NCI-H1436 (cell line): ENCODE measurements at places on chromosomes 6 and 20.
A peak's percentile ranks its signal among the peaks of the same experiment; 100 is the strongest.

GRCh38 chr6:7132398-7133035 is 24.8 kb downstream of the RREB1 start:
- DNase-seq, result no peak

DNA sequence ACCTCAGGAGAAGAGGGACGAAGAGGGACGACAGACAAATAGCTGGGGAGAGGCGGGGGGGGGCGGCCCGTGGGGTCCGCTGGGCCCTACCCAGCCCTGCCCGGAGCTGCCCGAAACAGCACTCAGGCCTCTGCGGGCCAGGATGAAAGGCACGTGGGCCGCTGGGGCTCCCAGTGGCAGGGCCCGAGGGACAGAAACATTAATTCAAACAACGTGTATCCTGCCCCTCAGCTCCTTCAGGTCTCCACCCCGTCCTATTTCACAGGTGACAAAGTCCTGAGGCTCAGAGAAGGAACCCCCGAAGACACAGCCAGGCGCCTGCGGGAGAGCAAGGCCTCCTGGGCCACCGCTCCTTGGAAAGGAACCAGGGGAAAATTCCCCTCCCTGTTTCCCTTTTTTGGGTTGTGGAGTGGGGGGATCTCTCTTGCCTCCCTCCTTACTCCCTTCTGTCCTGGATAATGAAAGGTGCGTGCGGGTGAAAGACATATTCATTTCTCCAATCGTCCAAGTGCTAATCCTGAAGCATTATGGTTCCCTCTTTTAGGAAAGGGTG is 93.3 kb downstream of the RNASET2 start:
- DNase-seq, result no peak

- DNase-seq, result no peak
These were observed 187.1 kb downstream of the ID4 start for GRCh38 chr6:20024316-20024673.

DNA sequence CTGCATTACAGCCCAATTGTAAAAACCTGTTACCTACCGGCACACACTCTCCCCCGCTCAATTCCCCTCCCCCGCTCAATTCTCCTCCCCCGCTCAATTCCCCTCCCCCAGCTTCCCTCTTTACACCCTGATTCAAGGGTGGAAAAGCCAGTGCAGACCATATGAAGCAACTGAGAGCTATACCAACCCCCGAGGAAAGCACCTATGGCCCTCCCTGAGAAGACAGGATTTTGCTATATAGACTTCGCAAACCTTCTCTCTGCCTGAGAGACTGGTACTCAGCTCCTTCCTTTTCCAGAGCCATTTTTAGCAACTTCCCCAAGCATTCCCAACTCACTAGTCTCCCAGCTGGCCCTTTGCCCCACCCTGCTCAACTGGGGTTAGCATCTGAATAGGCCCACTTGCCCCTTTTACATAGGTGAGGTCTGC is 7.6 kb downstream of the GNAS-AS1 start:
- no peak for DNase-seq

- no peak for DNase-seq
These were observed 200.3 kb downstream of the EDN1 start for GRCh38 chr6:12490351-12490903.

GRCh38 chr6:40755046-40755681 is 168.0 kb upstream of the LRFN2 start:
- no peak for DNase-seq

GRCh38 chr6:140011537-140011936 is 637.1 kb upstream of the CITED2 start:
- no peak for DNase-seq

- DNase-seq, result peak; percentile 47
These were observed 46.3 kb downstream of the OR2B2 start for GRCh38 chr6:27865850-27866356.

- no peak for DNase-seq
These were observed 50.3 kb downstream of the SNAI1 start for GRCh38 chr20:50032955-50033666.

DNA sequence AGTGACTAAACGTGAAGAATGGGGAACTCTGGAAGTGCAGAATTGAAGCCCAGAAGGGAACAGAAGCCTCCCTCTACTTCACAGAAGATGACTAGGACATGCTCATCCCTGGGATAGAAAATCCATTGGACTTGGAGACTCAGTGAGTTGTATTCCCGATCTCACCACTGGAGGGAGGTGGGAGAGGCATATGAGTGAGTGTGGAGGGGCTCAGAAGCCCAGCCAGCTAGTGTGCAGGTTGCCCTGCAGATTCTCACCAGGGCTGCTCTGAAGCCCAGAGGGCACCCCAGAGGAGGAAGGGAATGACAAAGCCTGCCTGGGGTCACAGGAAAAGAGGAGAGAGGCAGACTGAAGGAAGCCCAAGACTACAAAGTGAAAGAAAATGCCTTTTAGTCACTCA is 42.1 kb upstream of the HLA-E start:
- DNase-seq, result no peak

GRCh38 chr6:116050737-116051136 is 10.0 kb downstream of the FRK start:
- no peak for DNase-seq

DNA sequence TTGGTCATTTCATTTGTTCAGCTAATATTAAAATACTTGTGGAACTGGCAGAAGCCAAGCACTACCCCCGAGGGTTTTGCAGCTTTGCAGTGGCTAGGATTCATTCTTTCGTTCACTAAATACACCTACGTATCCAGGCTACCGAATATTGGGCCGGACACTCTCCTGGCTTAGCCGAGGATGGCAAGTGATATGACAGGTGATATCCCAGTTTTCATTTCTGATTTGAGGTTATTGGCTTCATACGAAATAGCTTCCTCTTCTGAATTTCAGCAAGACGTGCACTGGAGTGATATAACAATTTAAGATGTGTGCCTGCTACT is 536 bp upstream of the MTFR2 start:
- DNase-seq, result no peak

GRCh38 chr6:18160911-18161310 is 5.7 kb downstream of the KDM1B start:
- DNase-seq, result no peak

- DNase-seq, result peak; percentile 38
These were observed 6.3 kb upstream of the NAA20 start for GRCh38 chr20:20010639-20011500.

DNA sequence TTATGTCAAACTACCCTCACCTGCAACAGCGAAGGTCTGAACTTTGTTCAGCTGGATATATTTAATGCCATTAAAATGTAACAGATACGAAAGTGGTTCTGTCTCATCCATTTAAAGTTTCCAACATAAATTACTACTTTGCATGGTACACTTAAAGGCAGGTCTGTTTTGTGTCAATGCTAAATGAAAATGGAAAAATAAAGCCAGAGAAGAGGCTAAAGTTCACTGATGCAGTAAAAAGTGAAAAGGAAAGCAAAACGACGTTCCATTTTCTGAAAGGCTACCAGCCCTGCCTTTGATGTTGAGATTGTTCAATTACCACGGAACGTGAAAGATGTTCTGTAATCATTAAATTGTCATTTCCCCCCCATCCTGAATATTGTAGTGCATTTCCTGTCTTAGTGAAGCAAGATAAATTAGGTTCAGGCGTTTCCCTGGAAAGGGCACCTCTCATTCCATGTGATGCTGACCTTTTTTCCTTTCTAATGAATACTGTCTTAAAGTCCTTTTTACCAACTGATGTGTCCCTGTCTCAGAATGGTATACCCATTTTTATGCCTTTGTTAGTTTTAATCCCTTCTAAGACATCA is 334.7 kb upstream of the JAG1 start:
- no peak for DNase-seq

DNA sequence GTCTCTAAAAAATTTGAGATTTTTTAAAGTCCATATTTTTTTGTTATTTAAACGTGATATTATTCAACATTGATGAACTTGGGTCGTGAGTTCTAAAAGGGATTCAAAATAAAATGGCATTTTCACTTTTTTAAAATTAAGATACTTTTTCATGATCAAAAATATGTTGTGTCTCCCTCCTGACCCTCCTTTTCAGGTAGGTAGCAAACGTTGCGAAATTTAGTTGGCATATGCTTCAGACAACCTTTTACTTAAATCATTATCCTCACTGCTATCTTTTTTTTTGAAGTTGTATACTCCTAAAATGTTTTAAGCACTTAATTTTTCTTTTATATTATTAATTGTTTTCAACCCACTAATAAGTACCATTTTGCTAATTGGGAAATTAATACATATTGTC is 133.5 kb downstream of the ARHGAP18 start:
- no peak for DNase-seq

DNA sequence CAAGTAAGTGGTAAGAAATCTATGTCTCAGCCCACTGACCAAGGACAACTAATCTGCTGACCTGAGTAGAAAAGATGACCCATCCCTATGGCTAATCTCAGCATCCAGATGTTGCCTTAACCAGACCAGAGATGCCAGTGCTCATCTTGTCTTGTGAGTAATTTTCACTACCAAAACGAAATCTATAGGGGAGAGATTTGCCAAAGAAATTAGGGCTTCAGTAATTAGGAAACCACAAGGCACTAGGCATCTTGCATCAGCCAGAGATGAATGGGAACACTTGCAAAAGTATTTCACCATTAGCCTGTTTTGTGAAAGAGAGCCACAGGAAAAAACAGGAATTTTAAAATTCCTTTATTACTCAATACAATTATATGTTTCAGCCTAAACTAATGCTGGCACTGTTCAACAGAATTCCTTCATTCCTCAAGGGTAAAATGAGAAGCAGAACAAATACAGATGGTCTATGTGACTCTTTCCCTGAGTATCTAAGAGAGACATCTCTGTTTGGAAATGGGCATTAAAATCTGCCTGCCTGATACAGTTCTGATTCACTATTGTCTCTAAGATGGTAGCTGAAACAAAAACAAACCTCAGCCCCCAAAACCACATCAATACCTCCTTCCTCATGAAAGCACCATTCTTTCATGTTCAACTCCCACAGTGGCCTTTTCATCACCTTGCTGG is 87.8 kb downstream of the GMDS start:
- no peak for DNase-seq

DNA sequence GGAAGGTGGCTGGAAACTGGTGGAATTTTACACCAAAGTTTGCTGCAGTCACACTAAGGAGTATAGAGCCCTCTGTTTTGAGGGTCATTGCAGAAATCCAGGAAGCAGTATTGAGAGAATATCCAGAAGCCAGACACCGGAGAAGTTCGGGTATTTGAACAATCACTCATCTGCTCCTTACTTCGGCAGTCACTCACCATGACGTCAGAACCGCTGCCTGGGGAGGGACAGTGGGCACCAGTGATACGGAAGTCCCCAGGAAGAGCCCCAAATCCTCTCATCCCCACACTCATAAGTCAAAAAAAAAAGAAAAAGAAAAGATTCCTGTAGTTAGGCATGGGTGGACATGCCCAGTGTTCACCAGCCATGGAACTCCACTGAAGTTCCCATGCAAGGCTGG is 4.0 kb downstream of the LY6G5C start:
- no peak for DNase-seq

GRCh38 chr6:159214281-159214680 is 45.1 kb downstream of the FNDC1 start:
- DNase-seq, result no peak

- no peak for DNase-seq
These were observed 1.0 kb upstream of the APMAP start for GRCh38 chr20:24993337-24994185.

- DNase-seq, result no peak
These were observed 392.5 kb downstream of the CDH4 start for GRCh38 chr20:61644378-61645076.

DNA sequence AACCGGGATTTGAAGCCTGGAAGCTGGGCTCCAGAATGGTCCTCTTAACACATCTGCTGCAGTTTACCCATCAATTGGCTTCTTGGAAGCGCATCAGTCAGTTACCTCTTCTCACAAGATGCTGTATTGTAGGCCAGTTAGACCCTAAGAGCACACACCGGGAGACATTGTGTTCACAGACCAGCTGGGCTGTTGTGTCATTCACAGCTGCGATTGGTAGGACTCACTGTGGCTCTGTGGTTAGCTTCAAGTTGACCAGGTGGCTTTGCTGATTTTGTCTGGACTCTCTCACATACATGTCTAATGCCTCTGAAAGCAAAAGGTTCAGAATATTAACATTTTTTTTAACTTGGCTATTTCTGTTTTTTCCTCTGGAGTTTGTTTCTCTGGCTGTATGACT is 64.8 kb downstream of the SNX9 start:
- DNase-seq, result no peak

DNA sequence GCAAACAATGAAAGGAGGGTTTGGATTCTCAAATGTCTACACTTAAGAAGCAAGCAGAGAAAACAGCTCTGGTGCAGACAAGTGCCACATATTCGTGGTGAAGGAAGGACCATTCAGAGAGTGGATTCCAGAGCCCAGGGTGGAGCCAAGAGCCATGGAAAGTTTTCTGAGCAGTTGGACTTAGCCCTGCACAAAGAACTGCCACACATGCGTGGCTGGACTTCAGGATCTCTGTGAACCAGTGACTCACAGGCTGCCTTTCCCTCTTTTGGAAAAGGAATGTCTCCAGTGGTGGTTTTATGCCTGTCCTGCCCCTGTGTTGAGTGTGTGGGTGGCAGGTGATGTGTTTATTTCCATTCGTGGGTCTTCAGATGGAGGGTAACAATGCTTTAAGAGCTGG is 489.5 kb downstream of the CDH26 start:
- no peak for DNase-seq

DNA sequence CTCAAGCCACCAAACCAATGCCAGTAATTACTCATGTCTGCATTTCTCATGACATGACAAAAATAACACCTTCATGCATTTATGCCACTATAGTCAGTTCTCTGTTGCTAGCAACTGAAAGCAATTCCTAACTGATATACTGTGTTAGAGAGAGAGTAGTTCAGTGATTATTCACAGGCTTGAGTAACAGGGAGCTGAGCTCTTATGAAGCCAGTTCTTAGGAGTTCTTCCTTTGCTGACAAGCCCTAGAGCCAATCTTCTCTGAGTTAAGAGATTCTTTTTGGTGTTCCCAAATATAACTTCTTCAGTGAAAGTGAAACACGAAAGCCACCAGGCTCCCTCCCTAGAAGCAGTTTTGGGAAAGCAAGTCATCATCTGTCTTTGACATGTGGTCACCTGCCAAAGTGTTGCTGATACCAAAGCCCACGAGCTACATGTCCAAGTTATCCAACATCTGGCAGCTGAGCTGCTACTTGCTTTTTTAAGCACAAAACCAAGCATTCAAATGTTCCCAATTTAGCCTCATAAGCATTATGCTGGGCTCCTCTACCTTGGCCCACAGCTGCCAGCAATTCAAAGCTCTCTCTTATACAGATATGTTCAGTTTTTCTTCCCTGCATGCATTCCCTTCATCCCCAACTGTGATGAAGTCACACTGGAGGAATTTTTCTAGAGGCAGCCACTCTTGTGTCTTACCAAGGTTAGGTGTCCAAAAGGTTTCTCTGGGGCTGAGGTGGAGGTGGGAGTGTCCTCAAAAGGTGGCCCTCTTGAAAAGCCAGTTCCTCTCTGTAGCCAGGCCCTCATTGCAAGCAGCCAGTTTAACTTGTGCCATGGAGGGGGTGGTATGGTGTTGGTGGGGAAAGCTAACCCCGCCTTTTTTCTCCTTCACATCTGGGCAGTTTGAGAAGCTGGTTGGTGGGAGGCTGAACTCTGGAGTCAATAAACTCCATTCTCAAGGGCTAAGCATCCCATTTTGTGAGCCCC is 92.7 kb upstream of the ARMC2 start:
- no peak for DNase-seq

- DNase-seq, result no peak
These were observed 76.6 kb upstream of the CHD6 start for GRCh38 chr20:41694796-41695195.
